ENCODE measurements at places on chromosomes 12 and 14. TPM values are rescaled to one million over a fixed set of nuclear protein-coding genes. Genes with fewer than 3 reads are reported as not detected.

DNA sequence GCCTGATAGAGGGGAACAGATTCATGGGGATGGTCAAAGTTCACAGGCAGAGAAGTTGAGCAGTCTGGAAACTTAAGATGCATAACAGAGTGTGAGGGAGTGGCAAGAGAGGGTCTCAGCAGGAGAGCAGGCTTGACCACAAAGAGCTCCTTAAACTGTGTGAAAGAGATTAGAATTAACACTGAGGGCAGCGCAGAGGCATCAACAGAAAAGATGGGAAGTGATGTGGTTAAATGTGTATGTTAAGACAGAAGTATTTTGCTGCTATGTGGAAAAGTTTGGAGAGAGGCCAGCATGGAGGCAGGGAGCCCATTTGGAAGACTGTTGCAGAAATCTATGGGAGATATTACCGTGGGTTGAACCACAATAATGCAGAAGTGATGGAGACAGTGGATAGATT is 122.7 kb upstream of the LMNTD1 start:
- H3K4me3 ChIP-seq = no peak overlapping the region
- DNase-seq = no peak
- no peaks in the 10 kb centered on the region for H3K27me3 ChIP-seq

Gene DIO2
- total RNA-seq = not detected

DNA sequence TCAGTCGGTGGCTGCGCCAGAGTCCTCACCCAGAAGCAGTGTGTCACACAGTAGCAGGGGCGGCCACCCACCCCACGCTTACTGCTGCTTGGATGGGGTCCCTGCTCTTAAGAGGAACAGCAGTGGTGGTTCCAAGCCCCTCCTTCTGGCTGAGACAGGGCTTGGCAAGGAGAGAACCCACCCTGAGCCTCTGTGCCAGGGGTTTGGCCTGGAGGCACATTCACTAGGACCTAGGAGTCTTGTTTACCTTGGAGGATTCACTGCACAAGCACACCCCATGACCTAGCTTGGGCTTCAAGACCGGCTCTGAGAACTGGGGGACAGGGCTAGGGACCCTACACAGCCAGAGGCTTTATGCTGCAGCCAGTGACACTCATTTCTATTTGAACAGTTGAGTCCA is 78.6 kb downstream of the NT5DC3 start:
- H3K4me3 ChIP-seq = no peak overlapping the region
- DNase-seq = no peak
- no peaks in the 10 kb centered on the region for H3K36me3 ChIP-seq
- H3K27me3 ChIP-seq = no peaks in the 10 kb centered on the region

DNA sequence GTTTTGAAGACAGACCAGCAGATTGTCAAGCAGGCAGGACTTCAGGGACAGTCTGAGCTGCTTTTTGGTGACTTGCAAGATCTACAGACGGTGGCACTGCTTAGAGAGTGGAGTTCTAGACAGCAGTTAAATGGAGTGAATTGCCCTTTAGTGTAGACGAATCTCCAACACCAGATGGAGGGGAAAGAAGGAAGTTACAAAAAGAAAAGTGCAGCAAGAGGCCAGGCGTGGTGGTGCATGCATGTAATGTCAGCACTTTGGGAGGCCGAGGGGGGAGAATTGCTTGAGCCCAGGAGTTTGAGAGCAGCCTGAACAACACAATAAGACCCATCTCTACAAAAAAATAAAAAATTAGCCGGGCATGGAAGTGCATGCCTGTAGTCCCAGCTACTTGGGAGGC is 8.4 kb upstream of the HHIPL1 start:
- H3K4me1 ChIP-seq = no peaks in the 10 kb centered on the region
- H3K27me3 ChIP-seq = no peaks in the 10 kb centered on the region
- no peak for DNase-seq

Gene CLEC6A
- total RNA-seq = not detected

GRCh38 chr14:84090837-84091236 is 1439.1 kb upstream of the FLRT2 start:
- H3K36me3 ChIP-seq = no peaks in the 10 kb centered on the region
- H3K27ac ChIP-seq = no peak overlapping the region

DNA sequence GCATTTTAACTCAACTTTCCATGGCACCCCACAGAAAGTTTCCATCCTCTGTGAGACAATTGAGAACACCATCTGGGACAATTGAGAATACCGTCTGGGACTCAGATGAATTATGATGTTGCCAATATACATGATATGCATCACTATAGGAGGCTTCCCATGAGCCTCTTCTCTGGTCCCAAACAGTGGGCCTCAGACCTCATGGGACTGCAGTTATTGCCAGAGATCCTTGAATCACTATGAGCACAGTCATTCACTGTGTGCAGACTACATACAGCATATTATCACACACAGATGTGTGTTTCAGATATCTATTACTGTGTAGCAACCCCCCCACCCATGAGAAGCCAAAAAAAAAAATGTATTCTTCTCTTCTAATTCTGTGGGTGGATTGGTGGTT is 134.4 kb downstream of the GXYLT1 start:
- H3K4me1 ChIP-seq = no peaks in the 10 kb centered on the region
- no peaks in the 10 kb centered on the region for H3K27me3 ChIP-seq

GRCh38 chr12:86903159-86903558 is 647.0 kb upstream of the MGAT4C start:
- DNase-seq = no peak
- H3K27me3 ChIP-seq = no peaks in the 10 kb centered on the region
- H3K4me3 ChIP-seq = no peak overlapping the region
- no peak overlapping the region for H3K27ac ChIP-seq

DNA sequence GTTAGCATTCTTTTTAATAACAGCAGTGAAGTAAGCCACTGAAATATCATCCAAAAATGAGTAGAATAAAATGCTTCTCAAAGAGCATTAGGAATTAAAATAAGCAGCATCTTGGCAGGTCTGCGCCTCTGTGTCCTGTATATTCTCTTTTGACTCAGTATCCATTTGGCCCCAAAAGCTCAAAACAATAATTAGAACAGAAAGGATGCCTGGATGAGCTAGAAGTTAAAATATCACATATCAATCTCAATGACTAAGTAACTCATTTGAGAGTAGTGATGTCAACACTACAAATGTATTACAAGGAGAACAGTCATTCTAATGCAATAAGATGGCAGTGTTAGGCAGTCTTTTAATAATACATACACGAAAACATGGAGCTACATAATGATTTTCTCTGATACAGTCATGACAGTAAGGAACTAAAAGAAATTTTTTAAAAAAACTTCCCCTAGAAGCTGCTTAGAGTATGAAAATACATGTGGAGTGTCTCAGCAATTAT is 160.9 kb upstream of the ABCD2 start:
- no peak overlapping the region for H3K4me3 ChIP-seq
- H3K27me3 ChIP-seq = no peaks in the 10 kb centered on the region
- no peaks in the 10 kb centered on the region for H3K36me3 ChIP-seq
- no peak overlapping the region for H3K27ac ChIP-seq
- DNase-seq = no peak
- no peaks in the 10 kb centered on the region for H3K4me1 ChIP-seq

GRCh38 chr14:29724991-29725390 is 202.7 kb downstream of the PRKD1 start:
- H3K27ac ChIP-seq = no peak overlapping the region
- H3K4me3 ChIP-seq = no peak overlapping the region
- no peaks in the 10 kb centered on the region for H3K4me1 ChIP-seq
- H3K36me3 ChIP-seq = no peaks in the 10 kb centered on the region
- H3K27me3 ChIP-seq = no peaks in the 10 kb centered on the region

Gene TESPA1
- total RNA-seq = 136 TPM

DNA sequence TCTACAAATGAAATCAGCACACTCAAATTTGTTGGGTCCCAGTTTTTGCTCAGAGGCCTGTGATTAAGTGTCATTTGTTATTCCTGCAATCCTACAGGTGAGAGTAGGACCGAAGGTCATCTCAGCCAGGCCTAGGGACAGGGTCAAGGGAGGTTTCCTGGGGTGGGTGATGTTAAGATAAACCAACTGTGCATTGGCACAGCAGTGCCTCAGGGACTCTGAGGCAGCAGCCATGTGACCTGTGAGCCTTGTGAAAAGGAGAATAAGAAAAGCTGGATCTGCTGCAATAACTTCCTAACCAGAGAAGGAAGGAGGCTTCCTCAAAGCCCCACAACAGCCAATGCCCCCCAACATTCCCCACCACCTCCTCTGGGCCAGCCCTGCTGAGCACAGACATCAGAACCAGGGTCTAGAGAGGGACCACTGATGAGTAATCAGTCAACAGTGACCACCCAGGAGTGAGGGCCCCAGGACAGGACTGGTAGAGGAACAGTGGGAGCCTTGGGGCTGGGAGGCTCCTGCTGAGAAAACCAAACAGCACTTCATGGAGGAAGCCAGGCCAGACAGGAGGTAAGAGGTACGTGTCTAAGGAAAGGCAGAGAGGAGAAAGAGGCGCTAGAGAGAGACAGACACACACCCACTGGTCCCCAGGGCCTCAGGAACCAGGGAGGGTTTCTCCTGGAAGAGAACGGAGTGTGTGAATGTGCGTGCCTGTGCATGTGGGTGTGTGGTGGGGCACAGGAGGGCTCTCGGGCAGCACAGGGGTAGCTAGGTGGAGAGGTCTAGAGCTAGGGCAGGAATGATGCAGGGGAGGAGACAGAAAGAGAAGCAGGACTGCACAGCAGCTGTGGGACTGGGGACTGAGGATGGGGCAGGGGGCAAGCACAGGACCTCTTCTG is 82.4 kb downstream of the ITPK1 start:
- H3K4me3 ChIP-seq = no peak overlapping the region
- peaks cover 26% of the 10 kb centered on the region for H3K4me1 ChIP-seq
- H3K27me3 ChIP-seq = no peaks in the 10 kb centered on the region
- no peak for DNase-seq
- H3K27ac ChIP-seq = peak overlapping the region; percentile 86

- no peaks in the 10 kb centered on the region for H3K4me1 ChIP-seq
- DNase-seq = no peak
- H3K36me3 ChIP-seq = no peaks in the 10 kb centered on the region
- no peak overlapping the region for H3K4me3 ChIP-seq
- H3K27ac ChIP-seq = no peak overlapping the region
- H3K27me3 ChIP-seq = no peaks in the 10 kb centered on the region
Observed at GRCh38 chr12:29228474-29229157, 79.5 kb downstream of the FAR2 start.

All from activated CD4-positive, alpha-beta T cell treated with anti-CD3 and anti-CD28 coated beads, Interleukin-2, amount 10 ng/mL, durations not matched to agents 7 days and 5 days (primary cell).